ENCODE measurements at places on chromosomes 4 and X.

DNA sequence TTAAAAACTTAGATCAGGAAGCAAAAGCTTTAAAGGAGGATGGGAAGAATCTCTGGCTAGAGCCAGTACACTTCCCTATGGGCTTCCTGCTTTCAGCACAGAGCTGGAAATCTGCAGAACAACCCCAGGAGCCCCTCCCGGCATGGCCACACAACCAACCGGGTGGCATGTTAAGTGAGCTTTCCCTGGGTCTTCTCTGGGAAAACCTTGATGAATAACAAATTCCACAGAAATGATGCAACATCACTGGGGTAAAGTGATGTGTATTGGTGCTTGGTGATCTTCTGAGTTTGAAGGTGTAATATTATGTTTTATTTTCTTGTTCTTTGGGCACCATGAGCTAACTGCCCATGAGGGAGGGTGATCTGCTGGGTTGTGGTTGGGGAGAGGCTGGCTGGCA lies 22.1 kb downstream of the NHS start:
- no peak for DNase-seq

DNA sequence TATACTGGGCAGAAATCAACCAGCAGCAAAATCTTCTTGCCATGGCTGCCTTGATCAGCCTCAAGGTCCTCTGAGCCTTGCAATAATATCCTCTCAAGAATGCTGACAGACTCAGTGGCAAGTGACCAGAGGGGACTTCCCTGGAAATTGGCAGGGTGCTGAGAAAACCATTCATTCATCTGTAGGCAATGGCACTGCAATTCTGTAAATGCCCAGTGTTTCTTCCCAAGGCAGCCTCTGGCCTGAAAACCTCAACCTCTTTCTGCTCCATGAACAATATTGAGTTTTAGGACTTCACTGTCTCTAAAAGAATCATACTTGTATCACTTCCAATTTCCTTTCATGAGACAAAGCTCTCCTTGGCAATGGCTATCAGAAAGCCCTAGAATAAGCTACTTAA lies 754.3 kb upstream of the TENM3 start:
- no peak for DNase-seq

DNA sequence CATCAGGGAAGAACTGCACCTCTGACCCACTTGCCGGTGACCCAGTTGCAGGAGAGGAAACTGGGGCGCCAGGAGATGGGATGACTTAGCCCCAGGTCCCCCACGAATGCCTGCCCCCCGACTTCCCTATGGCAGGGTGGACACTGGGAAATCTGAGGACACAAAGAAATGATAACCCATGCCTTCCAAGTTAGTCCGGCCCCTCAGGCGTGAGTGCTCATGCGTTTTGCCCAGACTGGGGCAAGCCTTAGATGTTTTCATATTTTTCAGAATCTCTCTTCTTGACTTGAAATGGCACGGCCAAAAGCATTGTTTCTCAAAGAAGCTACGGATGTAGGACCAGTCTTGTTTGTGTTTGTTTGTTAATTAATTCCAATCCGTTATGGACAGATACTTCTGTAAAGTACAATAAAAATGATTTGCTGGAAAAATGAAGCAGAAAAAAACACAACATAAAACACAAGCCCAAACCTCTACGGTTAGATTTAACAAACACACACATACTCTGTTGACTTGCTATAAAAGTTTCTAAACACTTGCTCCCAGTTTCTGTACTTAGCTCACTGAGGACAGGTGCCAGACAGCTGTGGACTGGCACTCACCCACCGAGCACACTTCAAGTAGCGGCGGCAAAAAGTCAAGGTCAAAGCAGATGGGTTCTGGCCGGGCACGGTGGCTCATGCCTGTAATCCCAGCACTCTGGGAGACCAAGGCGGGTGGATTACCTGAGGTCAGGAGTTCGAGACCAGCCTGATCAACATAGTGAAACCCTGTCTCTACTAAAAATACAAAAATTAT lies 341.5 kb downstream of the BCOR start:
- DNase-seq: no peak

DNA sequence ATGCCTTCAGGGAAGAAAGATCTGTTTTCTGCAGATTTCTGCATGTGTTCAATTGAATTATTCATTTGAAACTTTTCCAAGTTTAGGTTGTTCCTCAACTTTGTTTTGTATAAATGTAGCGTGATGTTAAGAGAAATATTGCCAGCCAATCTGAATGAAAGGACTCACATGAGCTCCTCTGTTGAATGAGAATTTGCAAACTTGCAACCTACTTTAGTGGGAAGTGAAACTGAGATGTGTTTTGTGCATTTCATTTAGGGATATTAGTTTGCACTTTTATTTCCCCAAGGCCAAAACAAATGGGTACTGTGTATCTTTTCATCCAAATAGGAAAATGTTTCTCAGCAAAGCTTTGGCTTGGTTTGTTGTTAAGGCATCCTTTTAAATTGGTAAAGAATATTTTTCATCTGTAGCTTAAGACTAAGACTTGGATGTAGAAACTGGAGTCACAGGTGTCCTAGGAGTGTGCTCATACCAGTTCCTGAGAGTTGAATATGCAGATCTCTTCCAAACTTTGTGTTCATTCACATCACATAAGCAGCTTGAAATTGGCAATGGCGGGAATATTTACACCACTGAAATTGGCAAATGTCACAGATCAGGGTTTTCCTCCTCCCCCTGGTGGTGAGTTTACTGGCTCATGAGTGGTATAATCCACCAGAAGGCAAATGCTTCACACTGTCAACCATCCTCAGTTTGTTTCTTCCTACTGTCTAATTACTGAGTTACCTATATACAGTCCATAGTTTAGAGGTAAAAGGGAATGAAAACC lies 193.6 kb upstream of the BANK1 start:
- DNase-seq: no peak

DNA sequence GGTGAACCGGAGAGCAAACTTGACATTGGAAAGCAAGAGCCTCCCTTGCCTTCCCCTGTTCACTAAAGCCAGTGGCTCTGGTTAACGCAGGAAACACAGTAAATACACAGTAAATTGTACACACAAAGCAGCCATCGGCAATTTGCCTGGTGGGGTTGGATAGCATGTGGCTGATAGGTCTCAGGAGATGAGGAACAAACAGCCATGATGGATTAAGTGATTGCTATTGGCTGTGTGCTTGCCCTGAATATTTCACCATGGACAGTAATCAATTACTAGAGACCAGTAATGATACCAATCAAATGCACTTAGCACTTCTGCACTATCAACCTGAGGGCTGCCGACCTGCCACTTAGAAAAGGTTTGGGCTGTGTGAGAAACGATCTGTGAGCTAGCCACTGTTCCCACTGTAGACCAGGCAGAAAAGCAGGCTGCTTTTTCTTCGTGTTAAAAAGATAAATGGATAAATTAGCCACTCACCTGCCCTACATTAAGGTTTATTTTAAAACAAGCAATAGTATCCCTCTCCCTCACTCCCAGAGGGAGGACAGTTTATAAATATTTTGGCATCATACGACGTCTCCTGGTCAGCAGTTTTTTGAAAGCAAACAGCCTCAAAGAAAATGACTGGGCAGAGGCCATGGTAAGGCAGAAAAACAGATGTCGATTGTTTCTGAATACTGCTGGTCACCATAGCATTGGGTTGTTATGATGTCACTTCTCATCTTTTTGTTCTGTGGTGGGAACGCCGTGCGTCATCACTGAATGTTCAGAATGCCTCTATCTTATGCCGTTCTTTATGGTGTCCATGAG lies 167.1 kb downstream of the MAML3 start:
- no peak for DNase-seq

DNA sequence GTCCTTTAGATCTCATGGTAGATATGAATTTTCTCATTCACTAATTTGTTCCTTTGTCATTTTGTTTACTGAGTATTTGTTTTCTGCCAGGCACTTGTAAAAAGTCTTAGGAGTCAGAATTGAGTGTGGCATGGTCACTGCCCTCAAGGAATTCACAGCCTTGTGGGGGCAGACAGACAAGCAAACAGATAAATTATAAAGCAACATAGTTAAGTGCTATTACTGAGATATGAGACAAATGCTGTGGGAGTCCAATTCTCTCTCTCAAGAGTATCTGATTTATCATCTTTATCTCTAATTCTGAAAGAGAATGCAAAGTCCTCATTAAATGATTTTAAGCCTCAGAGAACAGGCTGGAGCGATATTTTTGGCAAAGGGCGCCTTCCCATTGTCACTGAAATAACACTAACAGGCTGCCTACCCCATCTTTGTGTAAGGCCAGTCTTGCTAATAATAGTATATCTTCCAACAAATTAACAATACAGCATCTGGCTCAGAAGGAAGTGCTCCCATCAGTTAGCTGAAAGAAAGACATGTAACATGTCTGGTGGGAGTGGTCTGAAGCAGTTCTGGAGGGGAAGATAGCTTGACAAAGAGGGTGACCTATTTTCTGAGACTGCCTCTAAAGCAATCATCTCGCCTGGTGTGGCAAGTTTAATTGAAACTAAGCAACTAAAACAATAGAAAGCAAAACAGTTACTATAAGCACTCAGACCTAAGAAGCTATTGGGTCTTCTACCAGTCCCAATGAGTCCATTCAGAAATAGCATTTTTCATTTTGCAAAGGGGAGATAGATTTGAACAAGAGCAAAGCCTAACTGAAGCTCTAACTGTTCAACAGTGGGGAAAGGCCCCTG lies 61.5 kb upstream of the AMOT start:
- no peak for DNase-seq

DNA sequence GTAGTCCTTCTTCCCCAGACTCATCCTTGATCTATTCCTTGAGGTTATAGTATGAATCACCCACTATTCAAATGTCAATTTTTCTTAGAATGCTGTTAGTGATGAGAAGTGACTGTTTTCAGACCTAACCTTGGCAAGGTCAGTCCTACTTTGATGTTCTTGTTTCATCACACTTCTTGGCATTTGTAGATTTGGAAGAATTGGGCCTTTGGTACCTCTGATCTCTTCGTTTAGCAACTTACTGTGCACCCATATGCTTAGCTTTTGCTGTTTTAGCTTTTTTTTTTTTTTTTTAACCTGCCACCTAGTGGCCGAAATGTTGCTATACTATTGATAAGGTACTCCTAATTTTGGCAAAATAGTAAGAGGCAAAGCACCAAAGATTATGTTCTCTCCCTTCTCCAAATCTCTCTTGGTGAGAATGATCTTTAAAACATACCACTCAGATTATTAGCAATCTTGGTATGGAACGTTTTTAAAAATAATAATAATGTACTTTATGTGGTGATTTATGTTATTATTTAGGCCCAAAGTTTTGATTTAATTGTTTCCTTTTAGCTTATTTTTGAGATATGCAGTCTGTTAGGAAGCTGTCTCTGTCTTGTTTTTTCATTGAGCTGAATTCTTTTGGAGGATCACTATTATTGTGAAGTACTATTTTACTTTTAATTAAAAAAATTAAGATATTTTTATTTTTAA lies 16.6 kb downstream of the DCK start:
- no peak for DNase-seq

DNA sequence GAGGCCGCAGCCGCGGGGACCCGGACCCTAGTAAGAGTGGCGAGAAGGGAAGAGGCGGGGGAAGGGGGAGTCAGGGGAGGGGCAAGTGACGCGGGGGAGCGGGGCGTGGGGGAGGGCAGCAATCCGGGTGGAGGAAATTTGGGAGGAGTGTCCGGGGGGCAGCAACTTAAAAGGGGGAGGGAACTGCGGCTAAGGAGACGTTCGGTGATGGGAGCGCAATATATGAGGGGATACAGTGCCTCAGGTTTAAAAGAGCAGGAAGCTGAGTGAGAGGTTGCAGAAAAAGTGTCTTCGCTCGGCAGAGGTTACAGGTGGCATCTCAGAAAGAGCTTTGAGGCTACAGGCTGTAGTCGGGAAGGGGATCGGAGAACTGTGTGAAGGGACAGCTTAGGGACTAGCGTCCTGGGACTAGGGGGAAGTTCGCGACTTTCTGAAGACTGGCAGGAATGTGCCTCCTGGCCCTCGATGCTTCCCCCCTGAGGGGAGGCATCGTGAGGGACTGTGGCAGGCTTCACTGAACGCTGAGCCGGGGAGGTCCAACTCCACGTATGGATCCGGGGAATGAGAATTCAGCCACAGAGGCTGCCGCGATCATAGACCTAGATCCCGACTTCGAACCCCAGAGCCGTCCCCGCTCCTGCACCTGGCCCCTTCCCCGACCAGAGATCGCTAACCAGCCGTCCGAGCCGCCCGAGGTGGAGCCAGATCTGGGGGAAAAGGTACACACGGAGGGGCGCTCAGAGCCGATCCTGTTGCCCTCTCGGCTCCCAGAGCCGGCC lies 519 bp downstream of the FOXO4 start:
- DNase-seq: no peak

GRCh38 chrX:25005382-25006185 lies 10.2 kb downstream of the ARX start:
- DNase-seq: no peak

DNA sequence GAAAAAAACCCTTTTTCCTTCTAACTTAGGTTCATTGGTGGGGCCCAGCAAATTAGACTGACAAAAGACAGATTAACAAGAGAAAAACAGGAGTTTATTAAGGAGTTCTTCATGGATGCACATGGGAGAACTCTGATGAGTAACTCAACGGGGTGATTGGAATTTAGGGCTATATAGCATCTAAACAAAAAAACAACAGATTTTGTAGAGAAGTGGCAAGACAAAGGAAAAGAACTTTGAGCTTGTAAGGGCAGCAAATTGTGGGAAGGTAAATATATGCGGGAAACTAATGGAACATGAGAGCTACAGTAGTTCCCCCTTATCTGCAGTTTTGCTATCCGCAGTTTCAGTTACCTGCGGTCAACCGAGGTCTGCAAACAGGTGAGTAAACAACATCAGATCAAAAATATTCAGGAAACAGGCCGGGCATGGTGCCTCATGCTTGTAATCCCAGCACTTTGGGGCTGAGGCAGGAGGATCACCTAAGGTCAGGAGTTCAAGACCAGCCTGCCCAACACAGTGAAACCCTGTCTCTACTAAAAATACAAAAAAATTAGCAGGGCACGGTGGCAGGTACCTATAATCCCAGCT lies 573.6 kb downstream of the ADGRL3 start:
- no peak for DNase-seq

GRCh38 chr4:3257556-3258482 lies 8.9 kb downstream of the MSANTD1 start:
- DNase-seq: no peak

- DNase-seq: no peak
Measured at GRCh38 chrX:71147496-71148277, 3.0 kb downstream of the NLGN3 start.

GRCh38 chr4:57504139-57504538 lies 394.0 kb upstream of the IGFBP7 start:
- no peak for DNase-seq

DNA sequence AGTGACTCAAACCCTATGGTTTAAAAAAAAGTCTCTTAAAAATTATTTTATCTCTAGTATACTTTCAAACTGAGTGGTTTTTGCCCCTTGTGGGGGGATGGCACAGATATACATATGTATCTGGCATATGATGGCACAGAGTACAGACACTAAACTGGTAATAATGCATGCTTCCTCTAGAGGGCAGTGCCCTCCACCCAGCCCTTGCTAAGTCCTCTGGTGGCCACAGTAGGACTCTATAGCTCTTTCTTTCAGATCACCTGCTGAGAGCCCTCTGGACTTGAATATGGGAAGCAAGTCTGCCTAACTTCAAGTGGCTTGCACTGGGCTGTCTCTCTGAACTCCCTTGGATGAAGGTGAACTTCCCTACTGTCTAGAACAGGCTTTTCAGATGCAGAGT lies 66.3 kb downstream of the TSPAN7 start:
- DNase-seq: peak; percentile 6
